ENCODE measurements at places on chromosomes 11 and 22.

DNA sequence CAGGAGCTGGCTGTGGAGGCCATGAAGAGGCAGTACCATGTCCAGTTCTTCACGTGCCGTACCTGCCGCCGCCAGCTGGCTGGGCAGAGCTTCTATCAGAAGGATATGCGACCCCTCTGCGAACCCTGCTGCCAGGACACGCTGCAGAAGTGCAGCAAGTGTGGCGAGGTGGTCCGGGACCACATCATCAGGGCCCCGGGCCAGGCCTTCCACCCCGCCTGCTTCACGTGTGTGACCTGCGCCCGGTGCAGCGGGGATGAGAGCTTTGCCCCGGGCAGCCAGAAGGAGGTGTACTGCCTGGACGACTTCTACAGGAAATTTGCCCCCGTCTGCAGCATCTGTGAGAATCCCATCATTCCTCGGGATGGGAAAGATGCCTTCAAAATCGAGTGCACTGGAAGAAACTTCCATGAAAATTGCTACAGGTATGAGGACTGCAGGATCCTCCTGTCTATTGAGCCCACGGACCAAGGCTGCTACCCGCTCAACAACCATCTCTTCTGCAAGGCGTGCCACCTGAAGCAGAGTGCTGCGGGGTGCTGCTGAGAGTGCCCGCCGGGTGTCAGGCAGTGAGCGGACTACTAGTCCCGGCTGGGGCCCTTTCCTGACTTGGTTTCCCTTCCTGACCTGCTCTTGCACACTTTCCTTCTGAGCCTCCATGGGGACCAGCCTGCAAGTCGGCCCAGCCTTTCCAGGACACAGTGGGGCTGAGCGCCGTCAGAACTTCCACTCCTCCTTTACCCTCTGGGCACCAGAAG lies 22.0 kb upstream of the PHF21A start:
- no peak for DNase-seq

DNA sequence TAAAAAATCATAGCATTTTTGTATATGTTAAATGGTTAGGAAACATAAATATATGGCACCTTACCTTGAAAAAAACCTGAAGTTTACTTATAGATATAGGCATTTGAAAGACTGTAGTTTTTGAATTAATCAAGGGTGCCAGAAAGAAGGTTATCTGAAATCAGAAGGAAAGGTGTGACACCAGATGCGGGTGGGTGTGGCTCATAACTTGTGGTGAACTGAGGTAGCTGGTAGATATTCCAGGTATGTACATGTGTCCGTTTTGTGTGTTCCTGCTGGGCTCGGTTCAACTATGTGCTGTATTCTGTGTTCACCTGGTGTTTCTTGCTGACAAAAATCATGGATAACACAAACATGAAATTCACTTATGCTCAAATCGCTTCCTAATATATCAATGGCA lies 35.6 kb downstream of the STK33 start:
- no peak for DNase-seq

DNA sequence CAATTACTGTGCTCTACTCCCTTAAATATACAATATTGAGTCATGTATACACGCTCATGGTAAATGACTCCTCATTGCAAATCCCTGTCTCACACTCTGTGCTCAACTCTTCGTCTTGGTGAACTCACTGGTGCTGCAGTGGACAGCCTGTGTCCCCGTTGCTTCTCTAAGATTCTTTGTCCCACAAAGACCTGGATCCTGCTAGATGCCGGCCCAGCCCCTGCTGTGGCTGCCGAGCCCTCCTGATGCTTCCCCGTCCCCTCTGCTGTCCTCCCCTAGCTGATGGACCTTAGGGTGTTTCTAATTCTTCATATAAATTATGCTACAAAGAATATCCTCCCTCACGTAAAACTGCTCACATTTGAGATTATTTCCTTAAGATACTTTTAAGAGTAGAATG lies 5.5 kb downstream of the APOL2 start:
- DNase-seq: no peak

GRCh38 chr11:46296528-46297448 lies 19.3 kb downstream of the CREB3L1 start:
- no peak for DNase-seq

DNA sequence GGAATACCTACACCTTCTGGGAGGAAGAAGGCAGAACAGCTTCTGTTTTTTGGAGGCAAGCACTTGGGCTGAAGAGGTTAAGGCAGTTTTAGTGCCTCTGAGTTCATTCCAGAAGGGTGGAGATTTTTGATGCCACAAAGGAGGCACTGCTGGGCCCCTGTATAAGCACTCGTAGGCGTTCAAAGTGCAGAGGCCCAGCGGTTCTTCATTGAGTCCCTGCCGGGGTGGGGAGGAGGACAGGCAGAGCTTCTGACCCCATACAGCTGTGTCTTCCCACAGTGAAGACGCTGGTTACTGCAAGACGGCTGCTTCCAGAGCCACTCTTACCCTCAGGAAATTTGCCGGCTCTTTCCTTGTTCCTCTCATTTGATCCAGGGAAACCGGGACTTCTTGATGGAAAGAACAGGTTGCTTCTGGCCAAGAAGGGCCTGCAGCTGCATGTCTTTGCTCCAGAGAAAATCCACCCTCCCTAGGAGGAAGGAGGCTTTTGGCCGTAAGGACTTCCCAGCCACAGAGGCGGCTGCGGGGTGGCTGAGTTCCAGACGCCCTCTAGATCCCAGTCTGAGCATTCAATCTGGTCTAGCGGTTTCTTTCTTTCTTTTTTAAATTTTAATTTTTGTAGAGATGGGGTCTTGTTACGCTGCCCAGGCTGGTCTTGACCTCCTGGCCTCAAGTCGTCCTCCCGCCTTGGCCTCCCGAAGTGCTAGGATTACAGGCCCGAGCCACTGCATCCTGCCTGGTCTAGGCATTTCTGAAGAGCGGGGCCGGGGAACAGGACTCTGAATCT lies 9.4 kb downstream of the ADAMTS15 start:
- no peak for DNase-seq

DNA sequence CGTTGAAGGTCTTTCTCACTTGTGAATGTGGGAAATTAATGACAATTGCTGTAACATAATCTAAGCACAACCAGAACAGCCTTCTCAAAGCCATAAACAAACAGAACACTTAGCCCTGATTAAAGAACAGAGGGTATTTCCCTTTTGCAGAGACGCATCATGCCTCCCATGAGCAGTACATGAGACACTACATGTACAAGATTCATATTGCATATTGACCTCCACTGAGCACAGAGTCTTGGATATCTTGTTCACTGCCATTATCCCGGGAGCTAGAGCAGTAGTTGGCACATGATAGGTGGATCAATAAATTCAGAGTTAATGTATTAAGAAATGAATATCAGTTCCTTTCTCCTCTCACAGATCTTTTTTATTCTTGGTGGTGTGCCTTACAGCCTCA lies 1194.3 kb upstream of the TENM4 start:
- no peak for DNase-seq

DNA sequence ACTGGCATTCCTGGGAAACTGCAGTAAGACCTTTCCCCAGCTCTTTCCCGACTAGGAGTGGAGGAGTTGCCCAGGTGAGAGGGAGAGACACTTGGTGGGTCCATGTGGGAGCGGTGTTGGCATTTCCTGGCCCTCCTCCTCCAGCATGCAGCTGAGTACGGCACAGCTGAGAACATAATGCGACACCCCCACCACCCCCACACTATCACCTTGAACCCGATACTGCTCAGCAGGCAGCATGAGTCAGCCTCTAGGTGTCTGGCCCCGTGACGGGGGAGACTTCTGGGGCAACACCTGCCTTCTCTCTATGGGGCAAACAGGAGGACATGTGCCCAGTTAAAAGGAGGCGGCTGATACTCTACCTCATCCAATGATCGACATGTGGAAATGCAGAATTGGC lies 64.4 kb downstream of the PKNOX2 start:
- DNase-seq: no peak

DNA sequence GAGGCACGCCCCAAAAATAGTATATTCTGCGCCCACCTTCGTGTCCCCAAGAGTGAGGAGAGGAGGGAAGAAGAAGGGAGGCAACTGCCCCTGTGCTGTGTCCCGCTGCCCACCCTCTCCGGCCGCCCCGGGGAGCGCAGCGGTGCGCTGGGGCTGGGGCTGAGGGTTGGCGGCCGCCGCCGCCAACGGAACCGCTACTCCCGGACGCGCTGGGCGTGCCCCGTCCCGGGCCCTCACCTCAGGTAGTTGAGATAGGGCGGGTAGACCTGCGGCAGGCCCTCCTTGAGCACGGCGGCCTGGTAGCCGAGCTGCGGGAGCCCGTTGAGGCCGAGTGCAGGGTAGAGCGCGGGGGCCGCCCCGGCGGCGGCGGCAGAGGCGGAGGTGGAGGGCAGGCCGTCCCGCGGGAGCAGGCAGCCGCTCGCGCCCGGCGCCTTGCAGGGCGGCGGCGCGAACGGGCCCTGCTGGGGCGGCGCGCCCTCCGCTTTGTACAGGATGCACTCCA lies 2.4 kb downstream of the PGR start:
- peak; percentile 7 for DNase-seq

GRCh38 chr11:13358596-13359270 lies 81.1 kb downstream of the BMAL1 start:
- no peak for DNase-seq

- DNase-seq: no peak
Measured at GRCh38 chr11:95698676-95699557, 90.7 kb downstream of the FAM76B start.

DNA sequence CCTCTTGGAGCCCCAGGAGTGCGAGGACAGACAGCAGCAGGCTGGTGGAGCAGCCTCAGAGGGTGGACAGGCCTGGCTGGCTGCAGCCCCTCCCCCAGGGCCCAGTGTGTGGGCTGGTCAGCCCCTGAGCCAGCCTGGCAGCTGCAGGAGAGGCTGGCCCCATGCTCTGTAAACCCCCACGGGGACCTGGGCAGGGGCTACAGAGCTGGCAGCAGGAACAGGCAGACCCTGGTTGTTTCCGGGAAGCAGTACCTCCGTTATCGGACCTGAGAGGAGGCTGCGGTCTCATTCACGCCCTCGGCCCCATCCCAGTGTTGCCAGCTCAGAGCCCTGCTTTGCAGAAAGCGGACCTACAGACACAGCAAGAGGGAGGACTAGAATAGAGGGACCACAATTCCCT lies 38.5 kb upstream of the COMT start:
- no peak for DNase-seq

DNA sequence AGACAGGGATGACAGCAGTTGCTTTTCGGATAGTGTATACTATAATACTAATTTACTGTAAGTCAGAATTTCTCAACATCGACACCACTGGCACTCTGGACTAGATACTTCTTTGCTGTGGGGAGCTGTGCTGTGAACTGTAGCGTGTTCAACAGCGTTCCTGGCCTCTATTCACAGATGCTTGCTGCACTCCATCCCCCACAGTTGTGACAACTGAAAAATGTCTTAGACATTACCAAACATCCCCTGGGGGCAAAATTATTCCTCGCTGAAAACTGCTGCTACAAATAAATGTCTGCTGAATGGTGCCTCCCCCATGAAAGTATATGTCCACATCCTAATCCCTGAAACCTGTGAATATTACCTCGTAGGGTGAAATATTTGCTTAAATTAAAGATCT lies 7.5 kb upstream of the SLC15A3 start:
- DNase-seq: no peak

- DNase-seq: peak; percentile 88
Measured at GRCh38 chr22:45435544-45436139, 22.1 kb downstream of the RIBC2 start.

- peak; percentile 57 for DNase-seq
Measured at GRCh38 chr11:78420796-78421209, 3.2 kb upstream of the GAB2 start.

DNA sequence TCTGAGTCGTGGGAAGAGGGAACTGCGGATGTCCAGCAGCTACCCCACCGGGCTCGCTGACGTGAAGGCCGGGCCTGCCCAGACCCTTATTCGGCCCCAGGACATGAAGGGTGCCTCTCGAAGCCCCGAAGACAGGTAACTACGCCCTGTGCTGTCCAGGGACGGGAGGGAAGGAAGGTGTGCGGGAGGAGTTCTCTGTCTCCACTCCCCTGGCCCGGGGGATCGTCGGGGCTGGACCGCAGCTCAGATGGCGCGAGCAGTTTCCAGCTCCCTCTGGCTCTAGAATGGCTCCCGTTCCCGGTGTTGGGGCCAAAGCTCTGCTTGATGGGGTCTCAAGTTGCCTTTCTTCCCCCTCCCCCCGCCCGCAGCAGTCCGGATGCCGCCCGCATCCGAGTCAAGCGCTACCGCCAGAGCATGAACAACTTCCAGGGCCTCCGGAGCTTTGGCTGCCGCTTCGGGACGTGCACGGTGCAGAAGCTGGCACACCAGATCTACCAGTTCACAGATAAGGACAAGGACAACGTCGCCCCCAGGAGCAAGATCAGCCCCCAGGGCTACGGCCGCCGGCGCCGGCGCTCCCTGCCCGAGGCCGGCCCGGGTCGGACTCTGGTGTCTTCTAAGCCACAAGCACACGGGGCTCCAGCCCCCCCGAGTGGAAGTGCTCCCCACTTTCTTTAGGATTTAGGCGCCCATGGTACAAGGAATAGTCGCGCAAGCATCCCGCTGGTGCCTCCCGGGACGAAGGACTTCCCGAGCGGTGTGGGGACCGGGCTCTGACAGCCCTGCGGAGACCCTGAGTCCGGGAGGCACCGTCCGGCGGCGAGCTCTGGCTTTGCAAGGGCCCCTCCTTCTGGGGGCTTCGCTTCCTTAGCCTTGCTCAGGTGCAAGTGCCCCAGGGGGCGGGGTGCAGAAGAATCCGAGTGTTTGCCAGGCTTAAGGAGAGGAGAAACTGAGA lies 1.4 kb downstream of the ADM start:
- peak; percentile 48 for DNase-seq

DNA sequence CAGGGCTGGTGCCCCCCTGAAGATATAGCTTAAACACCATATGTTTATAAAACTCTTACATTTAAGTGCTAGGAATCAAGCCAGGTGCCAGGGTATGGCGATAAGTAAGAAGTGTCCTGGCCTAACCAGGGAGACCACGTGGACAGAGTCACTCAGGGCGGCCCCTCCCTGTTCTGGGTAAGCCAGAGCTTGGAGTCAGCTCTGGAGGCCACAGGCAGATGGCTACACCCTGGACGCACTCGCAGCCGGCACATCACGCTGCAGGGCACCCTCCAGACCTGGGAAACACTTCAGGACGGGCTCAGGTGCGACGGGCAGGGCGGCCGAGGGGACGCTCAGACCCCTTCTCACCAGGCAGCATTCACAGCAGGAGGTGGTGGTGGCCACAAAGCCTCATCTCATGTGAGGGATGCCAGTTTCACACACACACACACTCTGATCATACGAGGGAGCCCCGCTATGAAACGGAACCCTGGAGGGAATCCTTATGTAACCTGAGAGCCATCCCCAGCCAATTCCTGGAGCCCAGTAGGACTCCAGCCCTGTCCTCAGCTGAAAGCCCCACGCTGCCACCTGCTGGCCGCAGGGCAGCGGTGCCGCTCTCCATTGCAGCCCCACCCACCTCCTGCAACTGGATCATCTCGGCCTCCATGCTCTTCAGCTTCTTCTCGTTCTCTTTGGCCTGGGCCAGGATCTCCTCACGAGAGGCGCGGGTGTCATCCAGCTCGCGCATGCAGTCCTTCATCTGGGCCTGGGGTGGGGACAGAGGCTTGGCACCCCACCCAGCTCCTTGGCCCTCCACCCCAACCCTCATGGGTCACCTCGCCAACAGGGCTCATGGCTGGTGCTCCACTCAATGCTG lies 33.4 kb downstream of the APOL1 start:
- DNase-seq: peak; percentile 55

All from left kidney (tissue), 8 donors.